ENCODE measurements at places on chromosomes 2 and 18.

DNA sequence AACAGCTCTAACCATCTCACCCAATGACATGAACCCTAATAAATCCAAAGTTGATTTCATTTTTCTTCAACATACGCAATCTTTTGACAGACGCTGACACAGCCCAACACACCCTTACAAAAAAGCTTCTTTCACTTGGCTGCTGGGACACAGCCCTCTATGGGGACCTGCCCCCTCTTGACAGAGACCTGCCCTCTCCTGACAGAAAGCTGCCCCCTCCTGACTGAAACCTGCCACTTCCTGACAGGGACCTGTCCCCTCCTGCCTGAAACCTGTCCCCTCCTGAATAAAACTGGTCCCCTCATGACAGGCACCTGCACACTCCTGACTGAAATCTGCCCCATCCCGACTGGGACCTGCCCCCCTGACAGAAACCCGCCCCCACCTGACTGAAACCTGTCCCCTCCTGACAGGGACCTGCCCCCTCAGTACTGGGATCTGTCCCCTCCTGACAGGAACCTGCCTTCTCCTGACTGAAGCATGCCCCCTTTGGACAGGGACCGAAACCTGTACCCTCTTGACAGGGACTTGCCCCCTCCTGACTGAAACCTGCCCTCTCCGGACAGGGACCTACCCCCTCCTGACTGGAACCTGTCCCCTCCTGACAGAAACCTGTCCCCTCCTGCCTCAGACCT is 87.9 kb downstream of the PXDN start:
- DNase-seq: no peak

DNA sequence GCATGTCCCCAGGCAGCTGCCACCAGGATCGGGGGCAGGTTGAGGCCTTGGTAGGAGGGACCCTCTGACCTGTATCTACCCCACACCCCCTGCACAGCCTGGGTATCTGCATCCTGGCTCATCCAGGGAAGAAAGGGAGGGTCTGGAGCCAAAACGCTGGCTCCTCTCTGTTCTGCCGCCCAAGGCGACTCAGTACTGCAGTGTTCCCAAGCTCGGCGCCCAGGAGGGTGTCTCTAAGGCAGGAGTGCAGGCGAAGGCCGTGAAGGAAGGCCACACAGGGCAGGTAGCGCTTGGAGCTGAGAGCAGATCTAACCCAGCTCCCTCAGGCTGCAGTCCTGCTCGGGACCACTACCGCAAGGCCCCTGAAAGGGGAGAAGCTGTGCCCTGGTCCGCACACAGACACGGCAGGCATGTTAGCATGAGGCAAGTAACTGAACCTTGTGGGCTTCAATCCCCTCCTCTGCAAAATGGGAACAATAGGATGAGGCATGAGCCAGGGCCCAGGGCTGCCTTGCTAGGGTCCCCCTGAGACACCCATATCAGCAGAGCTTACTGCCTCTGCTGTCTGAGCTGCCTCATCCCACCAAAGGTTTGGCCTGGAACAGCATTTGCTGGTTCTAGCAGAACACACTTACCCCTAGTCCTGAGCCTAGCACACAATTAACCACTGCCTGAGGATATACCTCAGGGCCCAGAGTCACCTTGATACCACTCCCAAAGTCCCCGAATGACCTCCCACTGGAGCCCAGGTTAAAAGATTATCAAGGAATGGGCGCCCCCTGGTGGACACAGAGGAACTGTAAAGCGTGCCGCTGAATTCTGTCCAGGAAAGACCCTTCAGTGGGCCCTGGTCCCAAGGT is 6.5 kb downstream of the PTMA start:
- DNase-seq: peak; percentile 50

- peak; percentile 26 for DNase-seq
Measured at GRCh38 chr2:224449212-224450147, 47.6 kb upstream of the FAM124B start.

DNA sequence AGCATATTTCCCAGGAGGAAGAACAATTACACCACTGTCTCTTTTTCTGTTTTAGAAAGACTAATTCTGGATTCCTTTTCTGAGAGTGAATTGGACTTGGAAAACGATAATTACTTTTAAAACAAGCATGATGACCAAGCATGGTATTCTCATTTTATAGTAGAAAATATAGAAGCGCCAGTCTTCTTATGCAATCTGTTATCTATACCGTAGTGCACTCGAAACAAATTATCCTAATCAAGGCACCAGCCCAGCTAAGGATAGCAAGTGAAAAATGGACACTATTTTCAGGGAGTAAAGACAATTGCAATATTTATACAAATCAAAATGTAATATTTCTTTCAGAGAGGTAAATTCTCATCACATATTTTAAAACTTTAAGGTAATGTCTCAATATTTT is 892.1 kb upstream of the POU3F3 start:
- DNase-seq: no peak

- DNase-seq: no peak
Measured at GRCh38 chr2:227057060-227057459, 106.9 kb downstream of the COL4A4 start.

DNA sequence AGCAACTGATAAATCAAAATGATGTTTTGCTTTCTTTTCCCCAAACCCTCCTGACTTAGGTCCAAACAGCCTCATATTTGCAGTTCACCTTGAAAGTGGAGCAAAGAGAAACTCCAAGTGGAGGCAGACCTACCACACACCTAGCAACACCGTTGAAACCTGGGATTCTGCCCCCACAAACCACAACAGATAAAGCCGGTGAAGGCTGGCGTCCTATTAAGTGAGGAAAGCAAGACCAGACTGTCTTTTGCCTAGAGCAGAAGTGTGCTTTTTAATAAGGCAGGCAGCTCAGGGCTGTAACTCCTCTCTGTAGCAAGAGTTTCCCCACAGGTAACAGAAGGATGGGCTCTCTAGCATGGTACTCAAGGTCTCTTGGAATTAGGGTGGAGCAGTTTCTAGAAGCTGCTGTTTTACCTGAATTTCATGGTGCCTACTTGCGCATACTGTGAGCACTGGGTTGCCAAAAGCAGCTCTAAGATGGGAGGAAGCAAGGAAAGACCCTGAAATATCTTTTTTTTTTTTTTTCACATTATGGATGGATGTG is 336.9 kb downstream of the BCL11A start:
- no peak for DNase-seq

DNA sequence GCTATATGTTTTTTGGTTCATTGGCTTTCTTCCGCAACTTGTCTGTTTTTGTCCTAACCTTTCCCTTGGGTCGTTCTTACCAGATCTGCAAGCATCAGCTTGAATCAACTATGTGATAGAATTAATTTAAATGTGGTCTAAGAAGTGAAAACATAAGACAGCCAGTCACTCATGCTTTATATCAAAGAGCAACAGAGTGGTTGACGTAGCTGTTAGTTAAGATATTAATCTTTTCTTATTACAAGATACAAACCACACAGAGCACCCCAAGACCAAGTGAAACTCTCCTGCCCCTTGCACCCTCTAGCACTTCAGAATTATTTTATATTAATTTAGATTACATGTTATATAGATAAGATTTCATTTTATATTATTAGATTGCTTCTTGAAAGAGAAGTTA is 15.2 kb downstream of the IL18RAP start:
- DNase-seq: no peak

- no peak for DNase-seq
Measured at GRCh38 chr2:66427300-66427699, 7.6 kb upstream of the MEIS1 start.

GRCh38 chr18:1526991-1527390 is 622.3 kb downstream of the ADCYAP1 start:
- DNase-seq: peak; percentile 51

GRCh38 chr2:229160984-229161383 is 110.1 kb downstream of the PID1 start:
- no peak for DNase-seq

- peak; percentile 98 for DNase-seq
Measured at GRCh38 chr2:215460682-215461382, 25.0 kb upstream of the FN1 start.

DNA sequence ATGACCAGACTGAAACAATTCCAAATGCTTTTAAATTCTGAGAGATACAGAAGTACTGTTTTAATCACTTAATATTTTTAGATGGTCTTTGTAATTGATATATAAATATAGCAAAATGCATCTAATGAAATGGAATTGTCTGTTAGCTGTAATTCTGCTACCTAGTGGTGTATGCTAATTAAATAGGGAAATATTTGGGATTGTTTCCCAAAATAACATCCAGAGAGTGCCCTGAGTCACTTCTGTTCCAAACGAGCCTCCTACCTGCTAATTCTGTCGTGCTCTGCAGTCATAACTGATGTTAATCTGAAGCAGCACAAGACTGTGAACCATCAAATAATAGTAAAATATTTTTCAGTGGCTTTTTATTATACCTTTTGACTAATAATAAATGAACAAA is 71.4 kb upstream of the NOSTRIN start:
- no peak for DNase-seq

DNA sequence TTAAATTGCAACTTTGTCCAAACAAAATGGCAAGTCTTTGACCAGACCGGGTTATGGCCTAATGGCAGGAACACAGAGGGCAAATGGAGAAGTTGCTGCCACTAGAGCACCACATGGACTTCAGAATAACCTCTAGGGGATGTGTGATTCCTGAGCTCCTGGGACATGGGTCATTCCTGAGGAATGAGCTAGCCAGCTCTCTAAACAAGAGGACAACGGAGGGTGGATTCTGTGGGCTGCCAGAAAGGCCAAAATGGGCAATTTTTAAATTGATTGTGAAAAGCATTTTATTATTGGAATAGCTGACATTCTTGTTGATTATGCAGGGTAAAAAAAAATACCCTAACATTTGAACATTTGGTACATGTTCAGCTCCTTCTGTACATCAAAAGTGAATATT is 109.8 kb upstream of the FZD5 start:
- DNase-seq: peak; percentile 35

DNA sequence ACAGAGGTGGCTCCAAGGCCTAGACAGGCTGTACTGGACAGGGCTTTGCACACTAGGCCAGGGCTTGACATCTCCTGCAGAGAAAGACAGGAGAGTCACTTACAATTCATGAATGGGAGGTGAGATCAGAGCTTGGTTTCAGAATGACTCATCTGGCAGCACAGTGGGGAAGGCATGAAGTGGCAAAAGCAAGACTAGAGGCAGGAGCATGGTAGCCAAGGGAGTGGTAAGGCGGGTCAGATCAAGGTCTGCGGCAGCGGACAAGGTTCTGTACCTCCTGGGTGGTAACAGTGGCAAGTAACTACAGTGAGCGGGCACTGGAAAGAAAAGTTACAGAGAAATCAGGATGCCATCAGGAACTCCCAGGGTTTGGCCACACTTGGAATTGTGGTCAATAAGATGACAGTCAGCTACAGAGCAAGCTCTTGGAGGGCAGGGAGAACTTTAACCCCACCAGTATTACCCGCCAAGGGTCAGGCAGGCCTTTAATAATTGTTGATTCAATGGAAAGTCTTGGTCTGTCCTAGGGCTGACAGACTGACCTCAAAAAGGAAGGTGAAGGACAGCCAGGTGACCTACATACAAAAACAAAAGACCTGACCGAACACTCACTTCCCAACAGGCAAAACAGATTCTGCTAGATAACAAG is 5.7 kb downstream of the MCFD2 start:
- DNase-seq: peak; percentile 72

- DNase-seq: no peak
Measured at GRCh38 chr2:54330926-54331835, 75.2 kb upstream of the TSPYL6 start.

DNA sequence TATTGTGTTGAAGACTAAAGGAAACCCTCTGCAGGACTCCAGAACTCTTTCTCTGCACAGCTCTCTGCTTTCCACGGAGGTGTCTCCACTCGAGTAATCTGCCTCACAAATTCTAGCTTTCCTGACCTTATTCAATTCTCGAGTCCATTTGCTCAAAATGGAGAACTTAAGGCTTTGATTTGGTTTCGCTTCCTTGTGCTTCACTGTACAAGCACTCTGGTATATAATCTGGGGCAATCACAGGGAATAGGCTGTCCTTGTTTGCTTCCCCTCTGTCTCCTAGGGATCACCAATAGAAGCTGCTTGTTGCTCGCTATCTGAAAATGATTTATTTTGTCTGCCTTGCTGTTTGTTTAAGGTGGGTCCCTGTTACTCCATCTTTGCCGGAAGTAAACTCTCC is 129.1 kb upstream of the DOCK10 start:
- no peak for DNase-seq

GRCh38 chr2:55155764-55156281 is 76.3 kb downstream of the CLHC1 start:
- DNase-seq: peak; percentile 91

GRCh38 chr18:41887100-41887499 is 67.9 kb upstream of the PIK3C3 start:
- no peak for DNase-seq

- DNase-seq: no peak
Measured at GRCh38 chr2:236082061-236082460, 86.1 kb downstream of the GBX2 start.

- DNase-seq: no peak
Measured at GRCh38 chr2:42261518-42262195, 92.5 kb downstream of the EML4 start.

GRCh38 chr2:152022090-152022489 is 76.8 kb downstream of the CACNB4 start:
- no peak for DNase-seq

GRCh38 chr18:9150121-9150520 is 13.5 kb downstream of the ANKRD12 start:
- DNase-seq: no peak

DNA sequence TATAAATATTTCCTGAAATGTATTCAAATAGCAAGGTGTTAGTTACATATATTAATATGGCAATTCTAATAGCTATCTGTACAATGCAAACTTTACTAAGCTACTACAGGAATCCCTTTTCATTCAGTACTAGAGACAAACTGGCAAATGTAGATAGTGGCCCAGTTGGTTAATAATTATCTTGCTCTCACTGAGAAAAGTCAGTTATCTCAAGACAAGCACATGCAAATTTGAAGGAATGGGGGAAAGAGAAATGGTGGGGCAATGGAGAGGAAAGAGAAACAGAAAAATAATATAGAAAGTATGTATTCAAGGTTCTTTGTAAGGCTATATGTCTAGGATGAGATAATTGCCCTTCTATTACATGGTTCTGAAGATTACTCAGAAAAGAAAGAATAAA is 280.0 kb downstream of the FIGN start:
- no peak for DNase-seq

DNA sequence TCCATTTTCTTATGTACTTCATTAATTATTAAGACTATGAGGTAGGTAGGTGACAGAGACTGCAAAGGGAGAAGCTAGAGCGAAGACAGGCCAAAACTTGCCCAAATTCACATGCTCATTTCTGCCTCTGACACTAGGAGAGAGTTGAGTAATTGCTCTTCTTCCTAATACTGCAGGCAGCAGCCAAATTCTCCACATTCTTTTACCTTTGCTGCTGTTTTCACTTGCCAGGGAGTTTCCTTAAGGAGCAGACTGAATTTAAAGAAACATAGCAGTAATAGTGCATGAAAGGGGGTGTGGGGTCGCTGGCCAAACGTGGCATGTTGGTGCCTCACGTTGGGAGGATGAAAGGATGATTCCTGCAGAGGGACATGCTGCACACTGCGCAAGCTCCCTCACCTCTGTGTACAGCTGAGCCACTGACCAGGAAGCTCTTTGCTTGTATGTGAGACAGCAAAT is 12.3 kb downstream of the CRIM1 start:
- DNase-seq: peak; percentile 46
